Dermis blood vessel endothelial cell (primary cell): ENCODE measurements at places on chromosomes 2 and 18. TPM values are rescaled to one million over a fixed set of nuclear protein-coding genes. Genes with fewer than 3 reads are reported as not detected.

The PDE1A gene
- total RNA-seq: 1.4 and 3.0 TPM in 2 replicates

The SKOR2 gene
- total RNA-seq: not detected in 2 replicates

The MARCHF4 gene
- total RNA-seq: 1.5 TPM in 2 replicates

The FSHR gene
- not detected in 2 replicates for total RNA-seq

The MAP3K19 gene
- total RNA-seq: not detected in 2 replicates

The CRYGC gene
- not detected in 2 replicates for total RNA-seq

The ZSWIM2 gene
- not detected in 2 replicates for total RNA-seq

GRCh38 chr2:144402251-144402650 lies 117.7 kb downstream of the ZEB2 start:
- no peak for DNase-seq

DNA sequence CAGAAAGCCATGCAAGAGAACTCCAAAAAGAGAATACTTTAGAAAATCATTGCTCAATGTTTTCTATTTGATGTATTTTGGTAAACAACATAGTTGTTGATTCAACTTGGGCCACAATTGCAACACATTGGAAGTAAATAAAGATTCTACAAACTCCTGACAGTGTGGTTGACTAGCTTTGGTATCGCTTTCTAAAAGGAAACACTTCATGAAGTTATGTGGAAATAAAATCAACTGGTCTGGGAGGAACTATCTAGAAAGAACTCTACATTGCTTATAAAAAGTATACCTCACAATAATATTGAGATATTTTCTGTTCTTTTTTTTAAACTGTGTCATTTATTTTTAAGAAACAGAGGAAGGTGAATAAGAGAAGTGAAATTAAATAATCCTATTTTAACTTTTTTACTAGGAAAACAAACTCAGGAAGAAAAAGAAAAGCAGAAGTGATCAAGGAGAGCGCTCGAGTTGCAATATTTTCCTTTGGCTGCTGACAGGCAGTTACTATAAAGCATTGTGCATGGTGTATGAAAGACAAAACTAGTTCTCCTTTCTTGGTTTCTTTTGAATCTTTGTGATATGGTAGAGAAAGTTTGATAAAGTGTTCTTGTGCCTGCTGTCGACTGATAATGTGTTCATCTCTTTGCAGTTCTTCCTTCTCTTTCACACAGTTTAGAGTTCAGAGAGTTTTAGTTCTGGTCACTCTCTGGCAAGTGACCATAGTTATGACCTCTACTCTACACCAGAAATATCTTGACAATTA lies 3.0 kb downstream of the DHRS9 start:
- DNase-seq: no peak

DNA sequence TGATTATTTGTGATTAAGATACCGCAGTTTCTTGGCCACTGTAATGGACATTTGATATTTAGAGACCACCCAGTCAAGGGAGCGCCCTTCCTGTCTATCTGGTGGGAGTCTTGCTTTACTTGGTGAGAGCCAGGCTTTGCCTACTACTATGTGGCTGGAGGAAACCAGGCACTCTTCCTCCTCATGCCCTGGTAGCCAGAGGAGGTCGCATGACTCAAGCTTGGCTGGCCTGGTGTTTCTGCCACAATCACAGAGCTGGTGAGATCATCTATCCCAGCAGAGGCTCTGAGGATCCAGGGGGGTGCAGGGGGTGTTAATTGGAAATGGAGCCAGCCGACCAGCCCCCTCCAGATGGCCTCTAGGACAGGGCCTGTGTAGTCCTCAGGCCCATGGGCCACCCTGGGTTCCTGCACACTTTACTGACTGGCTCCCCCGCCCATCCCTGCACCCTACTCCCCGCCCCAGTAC lies 46.8 kb upstream of the BIN1 start:
- peak; percentile 86 for DNase-seq

DNA sequence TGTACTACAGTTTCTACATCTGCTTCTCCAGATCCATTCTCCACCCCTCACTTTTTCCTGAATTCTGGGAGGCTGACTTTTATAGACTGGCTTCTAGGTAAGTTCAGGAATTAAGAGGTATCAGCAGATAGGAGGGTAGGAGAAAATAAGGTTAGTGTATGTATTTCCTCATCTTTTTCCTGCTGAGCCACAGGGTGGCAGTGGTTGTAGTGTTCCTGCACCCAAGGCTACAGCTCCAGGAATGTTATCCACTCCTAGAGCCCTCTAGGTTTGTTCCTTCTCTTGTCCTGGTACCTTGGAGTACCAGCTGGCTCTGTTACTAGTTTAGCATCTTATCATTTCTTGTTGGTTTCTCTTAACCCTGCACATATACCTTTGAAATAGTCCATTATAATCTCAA lies 40.7 kb upstream of the C2orf66 start:
- DNase-seq: peak; percentile 64

DNA sequence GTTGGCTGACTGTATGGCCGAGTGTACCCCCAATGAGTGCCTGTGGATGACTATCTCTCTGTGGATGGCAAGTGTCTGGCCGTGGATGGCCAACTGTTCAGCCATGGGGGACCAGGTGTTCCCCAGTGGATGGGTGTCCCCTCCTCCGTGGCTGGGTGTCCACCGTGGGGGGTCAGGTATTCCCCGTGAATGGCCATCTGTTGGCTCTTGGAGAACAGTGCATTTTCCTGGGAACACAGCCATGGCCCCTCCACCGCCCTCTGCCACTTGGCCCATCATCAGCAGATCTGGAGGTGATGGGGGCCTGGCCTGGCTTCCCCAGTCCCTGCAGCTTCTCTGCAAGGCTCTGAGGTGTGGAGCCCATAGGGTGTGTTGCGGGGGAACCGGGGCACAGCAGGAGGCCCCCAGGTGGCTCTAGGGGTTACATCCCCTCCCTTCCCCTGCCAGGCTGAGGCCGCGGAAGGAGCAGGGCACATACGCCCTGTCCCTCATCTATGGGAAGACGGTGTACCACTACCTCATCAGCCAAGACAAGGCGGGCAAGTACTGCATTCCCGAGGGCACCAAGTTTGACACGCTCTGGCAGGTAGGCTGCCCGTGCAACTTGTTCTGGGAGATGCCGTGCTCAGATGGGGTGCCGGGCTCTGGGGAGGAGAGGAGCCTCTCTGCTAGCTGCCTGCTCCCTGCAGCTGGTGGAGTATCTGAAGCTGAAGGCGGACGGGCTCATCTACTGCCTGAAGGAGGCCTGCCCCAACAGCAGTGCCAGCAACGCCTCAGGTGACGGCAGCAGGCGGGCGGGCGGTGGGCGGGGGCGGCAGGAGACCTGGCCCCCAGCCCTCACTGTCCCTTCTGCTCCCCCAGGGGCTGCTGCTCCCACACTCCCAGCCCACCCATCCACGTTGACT lies 19.3 kb downstream of the ZAP70 start:
- no peak for DNase-seq

- no peak for DNase-seq
Observed at GRCh38 chr2:181300600-181301291, 156.4 kb upstream of the ITGA4 start.

- peak; percentile 82 for DNase-seq
Observed at GRCh38 chr2:20962939-20963557, 80.8 kb downstream of the APOB start.

DNA sequence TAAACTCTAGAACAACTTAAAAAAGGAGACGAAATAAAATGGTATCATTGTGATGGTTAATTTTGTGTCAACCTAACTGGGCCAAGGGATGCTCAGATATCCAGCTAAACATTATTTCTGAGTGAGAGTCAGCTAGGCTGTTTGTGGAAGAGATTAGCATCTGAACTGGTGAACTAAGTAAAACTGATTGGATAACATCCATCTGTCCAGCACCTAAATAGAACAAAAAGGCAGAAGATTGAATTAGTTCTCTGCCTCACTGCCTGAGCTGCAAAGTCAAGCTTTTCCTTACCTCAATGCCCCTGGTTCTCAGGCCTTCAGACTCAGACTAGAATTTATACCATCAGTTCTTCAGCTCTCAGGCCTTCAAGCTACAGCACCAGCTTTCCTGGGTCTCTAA lies 30.0 kb downstream of the PPP3R1 start:
- DNase-seq: no peak

DNA sequence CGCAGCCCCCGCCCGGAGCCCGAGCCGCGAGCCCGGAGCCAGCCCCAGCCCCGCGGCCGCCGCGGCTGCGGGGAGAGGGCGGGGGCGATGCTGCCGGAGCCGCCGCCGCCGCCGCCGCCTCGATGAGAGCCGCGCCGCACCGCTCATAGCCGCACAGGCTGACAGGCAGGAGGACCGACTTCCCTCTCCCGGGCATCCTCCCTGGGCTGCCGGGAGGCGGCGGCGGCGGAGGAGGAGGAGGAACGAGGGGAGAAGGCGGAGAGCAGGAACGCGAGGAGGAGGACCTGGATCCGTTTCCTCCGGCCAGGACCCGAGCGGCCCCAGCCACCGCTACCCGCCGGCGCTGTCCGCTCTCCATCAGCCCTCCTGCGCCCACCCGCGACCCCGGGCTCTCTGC lies 370 bp downstream of the KLHL29 start:
- peak; percentile 49 for DNase-seq

DNA sequence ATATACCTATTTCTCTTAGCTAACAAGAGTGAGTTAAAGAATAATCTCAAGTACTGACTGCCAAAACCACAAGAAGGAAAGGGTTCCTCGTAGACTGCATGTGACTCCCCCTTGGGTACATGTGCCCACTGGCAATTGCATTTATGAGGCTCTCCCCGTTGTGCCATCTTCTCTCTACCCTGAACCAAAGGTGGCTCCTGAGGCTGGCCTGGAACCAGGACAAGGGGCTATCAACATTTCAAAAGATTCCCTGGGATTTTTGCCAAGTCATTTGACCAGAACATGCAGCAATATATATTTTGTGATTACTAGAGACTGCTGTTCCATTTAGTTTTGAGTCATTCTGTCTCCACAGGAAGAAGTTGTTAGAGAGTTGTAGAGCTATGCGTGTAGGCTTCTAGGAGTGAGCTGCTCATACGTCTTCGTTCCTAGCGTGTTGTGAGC lies 45.8 kb downstream of the LAMA3 start:
- peak; percentile 26 for DNase-seq

DNA sequence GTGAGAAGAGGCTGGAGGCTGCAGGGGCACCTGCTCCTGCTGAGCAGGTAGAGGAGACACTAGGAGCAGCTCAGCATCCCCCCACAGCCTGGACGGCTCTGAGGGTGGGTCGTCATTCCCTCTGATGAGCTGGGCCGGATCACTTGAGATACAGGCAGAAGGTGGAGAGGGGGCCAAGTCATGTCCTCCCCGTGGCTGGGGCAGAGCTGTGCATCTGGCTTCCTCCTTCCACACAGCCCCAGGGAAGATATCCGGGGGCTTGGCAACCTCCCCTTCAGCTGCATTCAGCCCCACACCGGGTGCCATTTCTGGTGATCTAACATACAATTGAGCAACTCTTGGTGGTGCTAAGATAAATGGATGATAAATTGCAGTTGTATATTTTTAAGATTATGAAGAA lies 236.9 kb downstream of the LDLRAD4 start:
- no peak for DNase-seq

DNA sequence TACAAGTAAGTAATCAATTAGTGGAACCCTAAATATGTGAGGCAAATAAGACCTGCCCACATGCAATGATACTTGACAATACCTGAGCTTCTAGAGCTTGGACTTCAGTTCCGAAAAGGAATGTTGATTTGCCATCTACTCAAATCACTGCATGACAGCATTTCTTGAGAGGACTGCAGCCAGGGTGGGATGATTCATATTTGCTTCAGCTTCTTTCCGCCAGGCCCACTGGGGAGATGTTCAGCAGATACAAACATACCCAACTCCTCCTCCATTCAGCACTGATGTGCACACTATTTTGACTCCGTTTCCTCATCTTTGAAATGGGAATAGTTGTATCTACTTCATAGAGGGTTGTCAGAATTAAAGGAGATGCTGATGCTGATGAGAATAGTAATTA lies 28.8 kb upstream of the TMEM177 start:
- peak; percentile 53 for DNase-seq

GRCh38 chr18:13566941-13567746 lies 159.2 kb downstream of the FAM210A start:
- no peak for DNase-seq

DNA sequence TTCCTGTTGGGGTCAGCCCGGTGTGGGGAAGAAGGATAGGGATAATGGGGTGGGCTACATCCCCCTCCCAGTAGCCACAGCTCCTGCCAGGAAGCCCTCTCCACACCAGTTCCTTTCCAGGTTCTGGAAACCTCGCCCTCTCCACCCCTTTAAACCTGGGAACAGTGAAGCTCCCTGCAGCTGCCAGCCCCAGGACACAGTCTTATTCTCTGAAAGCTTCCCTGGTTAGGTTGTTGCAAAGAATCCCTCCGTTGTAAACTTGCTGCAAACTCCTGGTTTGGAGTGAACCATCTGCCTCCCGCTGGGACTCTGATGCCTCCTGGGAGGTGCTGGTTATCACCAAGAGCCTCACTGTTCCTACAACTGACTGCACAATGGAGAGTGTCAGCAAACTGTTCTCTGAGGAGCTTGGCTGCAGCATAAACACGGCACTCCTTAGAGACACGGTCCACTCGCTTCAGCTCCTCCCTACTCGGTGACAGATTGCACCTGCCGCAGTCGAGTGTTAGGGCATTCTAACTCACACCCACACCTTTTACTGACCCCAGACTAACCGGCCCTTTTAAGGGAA lies 261.8 kb upstream of the RAB6C start:
- DNase-seq: no peak

- peak; percentile 3 for DNase-seq
Observed at GRCh38 chr2:168519534-168520308, 63.6 kb downstream of the CERS6 start.

DNA sequence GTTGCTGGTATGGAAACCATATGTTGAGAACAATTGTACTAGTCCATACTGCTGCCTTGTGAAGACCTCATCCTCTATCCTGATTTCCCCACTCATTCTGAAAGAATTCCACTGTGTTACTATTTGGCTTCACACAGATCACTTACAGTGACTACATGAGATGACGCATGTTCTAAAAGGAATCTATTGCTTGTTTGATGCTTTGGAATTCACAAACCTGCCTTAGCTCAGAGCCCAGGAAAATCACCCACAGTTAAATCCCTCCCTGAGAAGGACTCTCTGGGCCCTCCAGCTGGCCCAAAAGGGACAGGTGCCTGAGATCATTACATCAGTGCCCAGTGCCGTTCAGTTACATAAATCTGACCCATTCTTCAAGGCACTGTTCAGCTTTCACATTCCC lies 45.3 kb downstream of the KLHL29 start:
- DNase-seq: no peak

- DNase-seq: peak; percentile 13
Observed at GRCh38 chr2:231263118-231263831, 64.8 kb downstream of the ARMC9 start.

- DNase-seq: peak; percentile 87
Observed at GRCh38 chr2:96148410-96149217, 3.4 kb upstream of the DUSP2 start.

- peak; percentile 1 for DNase-seq
Observed at GRCh38 chr2:36177282-36177681, 178.3 kb upstream of the CRIM1 start.
